ENCODE measurements at places on chromosomes 2 and 18.

GRCh38 chr2:21627938-21628337 lies 504.2 kb downstream of the TDRD15 start:
- no peak for DNase-seq

GRCh38 chr2:180306346-180306745 lies 299.2 kb upstream of the CWC22 start:
- DNase-seq = no peak

GRCh38 chr18:46264255-46264654 lies 160.1 kb downstream of the HAUS1 start:
- no peak for DNase-seq

DNA sequence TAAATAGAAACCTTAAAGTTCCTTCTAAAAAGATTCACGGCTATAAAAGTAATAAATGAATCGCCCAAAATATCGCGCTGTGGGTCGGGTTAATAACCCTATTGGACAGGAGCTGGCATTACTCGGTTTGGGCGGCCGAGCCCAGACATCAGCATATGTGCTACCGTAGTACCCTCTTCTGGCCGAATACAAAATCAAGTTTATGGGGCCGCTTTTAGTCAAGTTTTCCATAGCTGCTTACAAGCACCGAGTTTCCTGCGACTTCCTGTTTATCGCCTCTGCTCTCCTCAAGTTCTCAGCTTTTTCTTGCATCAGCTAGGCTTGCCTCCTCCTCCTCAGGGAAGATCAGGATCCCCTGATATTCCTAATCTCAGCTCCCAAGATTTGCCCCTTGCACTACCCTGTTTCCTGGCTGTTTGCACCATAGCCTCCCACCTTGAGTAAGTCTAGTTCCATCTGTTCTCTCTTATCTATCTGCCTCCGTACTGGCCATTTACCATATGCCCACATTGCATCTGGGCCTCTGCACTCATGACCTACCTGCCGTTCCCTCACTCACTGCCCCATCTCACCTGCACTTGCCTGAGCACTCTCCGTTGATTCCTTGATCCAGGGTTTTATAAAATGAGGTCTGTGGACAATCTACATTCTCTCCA lies 56.1 kb downstream of the SLC35F5 start:
- no peak for DNase-seq

GRCh38 chr2:11679486-11680181 lies 9.6 kb upstream of the NTSR2 start:
- DNase-seq = no peak

GRCh38 chr18:34643989-34644388 lies 66.1 kb upstream of the DTNA start:
- DNase-seq = no peak

- no peak for DNase-seq
Observed at GRCh38 chr18:40653682-40654081, 1301.4 kb upstream of the PIK3C3 start.

DNA sequence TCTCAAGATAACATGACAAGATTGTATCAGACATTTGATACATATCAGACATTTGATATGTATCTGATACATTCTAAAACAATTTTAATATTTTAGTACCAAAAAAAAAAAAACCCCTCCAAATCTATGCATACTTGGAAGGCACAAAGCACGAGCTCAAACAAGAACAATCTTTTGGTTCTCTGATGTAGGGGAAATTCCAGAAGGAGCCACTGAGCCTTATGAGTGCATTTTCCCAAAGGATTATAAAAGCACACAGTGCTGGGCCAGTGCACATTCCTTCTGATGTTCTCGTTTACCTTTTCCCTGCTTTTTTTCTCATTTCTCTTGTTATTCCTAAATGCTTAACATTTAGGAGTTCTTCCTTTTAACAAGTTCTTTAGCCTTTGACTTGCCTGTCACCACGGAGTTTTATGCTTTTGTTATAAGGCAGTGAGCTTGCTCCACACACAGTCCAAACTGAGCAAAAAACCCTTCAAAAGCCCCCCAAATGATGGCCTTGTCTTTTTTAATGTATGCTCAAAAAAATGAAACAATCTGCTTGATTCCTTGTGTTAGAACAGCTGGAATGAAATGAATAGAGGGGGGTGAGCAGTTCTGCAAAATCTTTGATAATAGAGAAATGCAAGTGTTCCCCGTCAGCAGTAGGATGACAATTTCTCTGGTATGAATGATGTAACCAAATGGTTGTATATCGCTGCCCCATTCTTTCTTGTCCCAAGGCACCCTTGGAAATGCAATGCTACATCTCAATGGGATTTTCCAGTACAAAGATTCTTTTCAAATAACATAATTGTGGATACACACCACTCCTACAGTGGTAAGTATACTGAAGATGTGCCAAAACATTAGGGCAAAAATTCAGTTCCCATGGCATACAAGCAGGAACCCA lies 597.2 kb upstream of the ZEB2 start:
- DNase-seq = no peak

All from HuH-7 (cell line).